Right ventricle myocardium inferior (tissue), 1 donor: ENCODE measurements at places on chromosomes 1 and 21.

GRCh38 chr21:36890086-36890485, 76.4 kb downstream of the HLCS start:
- no peak for DNase-seq

DNA sequence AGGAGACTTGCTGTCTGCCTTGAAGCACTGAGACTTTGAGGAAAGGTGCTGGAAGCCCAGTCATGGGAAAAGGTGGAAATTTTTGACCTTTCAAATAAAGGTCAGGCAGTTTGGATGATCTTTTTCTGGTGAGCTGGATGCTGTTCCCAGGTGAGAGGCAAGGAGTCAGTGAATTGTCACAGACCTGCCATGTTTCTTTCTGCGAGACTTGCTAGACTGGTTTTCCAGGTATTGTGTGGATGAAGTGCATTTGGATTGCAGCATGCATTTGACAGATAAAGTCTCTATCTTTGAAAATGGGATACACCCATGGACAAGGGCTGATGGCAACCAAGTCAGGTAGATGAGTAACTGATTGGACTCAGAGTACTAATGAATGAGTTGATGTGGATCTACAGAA, 65.7 kb upstream of the NHLH2 start:
- DNase-seq, result no peak

GRCh38 chr1:39896909-39897685, 4.6 kb downstream of the MYCL start:
- no peak for DNase-seq

- DNase-seq, result peak; percentile 85
Observed at GRCh38 chr1:111739925-111740765, 950 bp upstream of the INKA2 start.

DNA sequence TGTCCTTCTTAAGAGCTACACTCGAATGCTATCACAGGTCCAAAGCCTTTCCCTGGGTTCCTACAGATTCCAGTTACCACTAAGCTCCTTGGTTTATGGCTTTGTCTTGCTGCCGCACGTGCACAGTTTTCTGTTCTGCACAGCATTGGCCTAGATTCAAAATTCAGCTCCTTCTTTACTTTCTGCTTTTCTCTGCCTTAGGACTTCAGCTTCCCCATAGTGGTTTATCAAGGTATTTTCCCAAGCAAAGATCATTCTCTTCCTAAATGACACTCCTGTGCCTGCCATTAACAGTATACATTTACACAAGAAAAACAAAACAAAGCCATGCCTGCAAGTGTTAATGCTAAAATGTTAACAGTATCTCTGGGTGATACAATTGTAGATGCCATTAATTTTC, 41.8 kb downstream of the PTPRU start:
- no peak for DNase-seq
